NCI-H2171 (cell line): ENCODE measurements at places on chromosomes 11 and 22.

DNA sequence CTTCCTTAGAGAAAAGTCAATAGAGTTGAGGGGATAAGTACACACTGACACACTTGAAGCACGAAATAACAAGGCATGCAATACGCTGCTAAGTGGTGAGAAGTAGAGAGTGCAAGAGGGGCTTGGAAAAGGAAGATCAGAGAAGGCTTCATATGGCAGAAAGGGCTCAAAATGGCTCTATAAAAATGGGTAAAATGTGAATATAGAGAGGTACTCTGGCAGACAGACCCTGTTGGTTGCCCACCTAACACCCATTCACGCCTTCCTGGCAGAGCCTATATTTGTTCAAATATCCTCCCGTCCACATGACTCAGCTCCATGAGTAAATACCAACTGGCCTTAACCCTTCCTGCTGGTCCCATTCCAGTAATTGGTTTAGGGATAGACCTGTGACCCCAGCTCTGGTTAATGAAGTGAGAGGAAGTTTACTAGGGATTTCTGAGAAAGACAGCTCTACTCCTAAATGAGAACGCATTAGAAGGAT, 38.9 kb upstream of the CCDC34 start:
- no peak for DNase-seq

DNA sequence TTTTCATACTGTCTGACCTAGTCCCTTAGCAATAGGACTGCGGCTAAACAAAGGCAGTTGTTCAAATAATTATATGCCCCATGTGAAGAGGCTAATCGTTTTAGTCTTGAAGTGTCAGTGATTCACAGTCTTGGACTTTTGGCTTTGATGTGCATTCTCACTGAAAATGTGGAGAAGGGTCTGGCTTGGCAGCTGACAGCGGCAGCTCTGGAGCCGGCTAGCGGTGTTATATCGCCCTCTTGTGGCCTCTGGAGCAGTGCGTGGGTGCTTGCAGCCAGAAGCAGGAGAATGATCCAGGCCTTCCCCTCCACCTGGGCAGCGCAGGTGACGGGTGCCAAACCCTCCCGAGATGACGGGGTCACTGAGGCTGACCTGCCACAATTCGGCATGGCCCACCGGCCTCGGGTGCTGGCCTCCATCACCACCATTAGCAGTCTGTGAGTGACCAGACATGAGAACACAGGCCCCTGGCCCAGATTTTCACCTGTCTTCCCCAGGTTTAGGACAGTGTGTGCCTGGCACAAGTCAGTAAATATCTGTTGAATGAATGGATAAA, 90.3 kb upstream of the PITPNB start:
- DNase-seq: peak; percentile 58

DNA sequence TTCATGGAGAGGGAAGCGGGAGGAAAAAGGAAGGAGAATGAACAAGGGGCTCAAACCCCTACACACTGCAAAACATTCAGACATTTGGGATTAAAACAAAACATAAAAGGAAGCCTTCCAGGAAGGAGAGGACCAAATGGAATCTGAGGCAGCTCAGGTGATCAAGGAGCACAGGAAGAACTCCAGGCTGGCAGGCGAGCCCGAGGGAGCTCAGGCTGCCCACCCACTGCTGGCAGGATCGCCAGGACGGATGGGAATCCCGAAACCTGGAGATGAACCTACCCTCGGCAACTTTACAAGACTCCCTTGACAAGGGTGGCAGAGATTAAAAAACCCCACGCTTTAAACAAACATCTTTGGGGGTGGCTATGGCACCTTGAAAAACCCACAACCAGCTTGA, 5.0 kb upstream of the PYGM start:
- no peak for DNase-seq

DNA sequence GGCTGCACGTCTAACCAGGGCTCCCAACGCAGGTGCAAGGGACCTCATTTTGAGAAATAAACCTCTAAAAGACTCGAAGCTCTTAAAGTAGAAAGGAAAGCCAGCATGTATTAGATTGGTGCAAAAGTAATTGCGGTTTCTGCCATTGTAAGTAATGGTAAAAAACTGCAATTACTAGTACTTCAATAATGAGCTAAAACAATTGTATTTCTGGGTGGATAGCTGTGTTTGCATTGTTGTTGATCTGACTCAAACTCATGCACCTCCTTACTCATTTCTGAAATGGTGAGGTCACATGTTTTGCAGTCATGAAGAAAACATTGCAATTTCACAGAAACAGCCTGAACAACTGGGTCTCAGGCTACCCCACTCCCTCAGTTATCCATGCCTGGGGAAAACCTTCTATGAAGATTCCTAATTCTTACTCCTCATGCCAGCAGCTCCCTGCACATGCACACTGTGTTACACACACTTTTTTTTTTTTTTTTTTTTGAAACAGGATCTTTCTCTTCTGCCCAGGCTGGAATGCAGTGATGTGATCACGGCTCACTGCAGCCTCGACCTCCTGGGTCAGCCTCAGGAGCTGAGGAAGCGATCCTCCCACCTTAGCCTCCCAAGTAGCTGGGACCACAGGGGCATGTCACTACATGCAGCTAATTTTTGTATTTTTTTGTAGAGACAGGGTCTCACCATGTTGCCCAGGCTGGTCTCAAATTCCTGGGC, 24.6 kb downstream of the VWCE start:
- DNase-seq: no peak

DNA sequence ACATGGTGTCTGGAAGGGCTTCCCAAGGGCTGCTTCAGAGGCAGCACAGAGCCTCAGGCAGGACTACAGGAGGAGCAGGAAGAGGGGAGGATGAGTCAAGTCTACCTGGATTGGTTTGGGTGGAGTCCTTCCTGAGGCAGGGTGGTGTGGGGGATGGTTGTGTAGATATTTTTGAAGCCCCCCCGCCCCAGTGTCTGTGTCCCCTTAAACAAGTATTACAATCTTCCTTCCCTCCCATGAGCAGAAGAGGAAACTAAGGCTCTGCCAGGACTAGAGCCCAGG, 34.7 kb upstream of the FCHSD2 start:
- DNase-seq: no peak

DNA sequence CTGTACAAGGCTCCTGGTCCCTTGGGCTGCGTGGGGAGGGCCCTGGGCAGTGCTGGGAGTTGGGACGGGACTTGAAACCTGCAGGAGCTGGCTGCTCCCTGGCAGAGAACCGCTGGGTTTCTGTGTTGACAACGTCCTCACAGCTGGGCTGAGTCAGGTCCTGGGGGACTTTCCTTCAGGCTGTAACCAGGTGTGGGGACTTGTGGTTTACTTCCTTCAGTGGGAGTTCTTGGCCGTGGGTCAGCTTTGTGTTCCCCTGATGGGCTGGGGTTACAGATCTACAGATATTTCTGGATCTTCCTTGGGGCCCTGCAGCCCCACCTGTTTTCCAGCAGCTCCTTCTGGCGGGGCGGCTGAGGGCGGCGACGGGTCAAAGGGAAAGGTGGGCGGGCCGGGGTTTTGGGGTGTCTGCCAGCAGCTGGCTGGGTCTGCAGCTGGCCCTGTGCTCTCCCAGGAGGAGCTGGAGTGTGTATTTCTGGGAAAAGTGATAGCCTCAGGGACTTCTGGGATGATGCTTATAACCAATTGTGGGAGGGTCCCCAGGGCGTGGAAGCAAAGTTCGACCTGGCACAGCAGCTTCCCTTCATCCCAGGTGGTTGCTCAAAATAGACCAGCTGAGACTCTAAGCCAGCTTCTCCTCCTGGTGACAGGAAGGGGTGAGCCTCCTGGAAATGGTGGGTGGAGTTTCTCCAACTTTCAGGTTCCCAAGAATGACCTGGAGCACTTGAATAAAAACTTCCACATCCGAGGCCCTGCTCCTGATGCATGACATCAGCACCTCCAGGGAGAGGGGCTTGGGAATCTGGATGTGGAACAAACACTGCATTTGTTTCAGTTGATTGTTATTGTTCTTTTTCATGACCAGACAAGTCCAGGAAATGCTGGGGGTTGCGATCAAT, 19.1 kb downstream of the ST14 start:
- DNase-seq: no peak

GRCh38 chr11:92911478-92911877, 58.0 kb upstream of the MTNR1B start:
- no peak for DNase-seq

GRCh38 chr11:35721651-35722282, 59.2 kb downstream of the TRIM44 start:
- no peak for DNase-seq

DNA sequence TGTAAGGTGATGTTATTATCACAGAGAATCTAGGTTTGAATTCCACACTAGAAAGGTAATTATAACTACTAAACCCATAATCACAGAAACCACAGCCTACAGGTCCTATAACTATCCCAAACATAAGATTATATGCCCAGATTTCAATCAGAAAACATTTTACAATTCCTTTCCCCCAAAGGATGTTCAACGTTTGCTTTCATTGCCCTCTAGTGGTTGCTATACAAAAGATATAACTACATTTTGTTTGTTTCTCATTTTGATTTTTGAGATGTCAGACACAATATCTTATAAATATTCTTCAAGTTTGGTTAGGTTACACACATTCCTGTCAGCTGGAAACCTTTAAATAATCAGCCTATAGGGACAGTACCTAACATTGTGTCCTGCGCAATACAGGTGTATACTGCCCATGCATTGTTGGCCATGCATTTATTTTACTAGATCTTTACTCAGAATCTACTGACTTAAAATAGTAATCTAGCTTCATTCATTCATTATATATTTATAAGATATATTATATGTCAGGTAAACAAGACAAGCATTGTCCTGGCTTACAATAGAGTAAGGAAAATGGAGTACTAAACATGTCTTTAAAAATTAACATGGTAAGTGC, 530.5 kb upstream of the CCDC90B start:
- DNase-seq: no peak

- DNase-seq: no peak
Measured at GRCh38 chr11:16926883-16927626, 87.2 kb downstream of the PLEKHA7 start.

- no peak for DNase-seq
Measured at GRCh38 chr11:133693110-133693509, 152.2 kb downstream of the SPATA19 start.

DNA sequence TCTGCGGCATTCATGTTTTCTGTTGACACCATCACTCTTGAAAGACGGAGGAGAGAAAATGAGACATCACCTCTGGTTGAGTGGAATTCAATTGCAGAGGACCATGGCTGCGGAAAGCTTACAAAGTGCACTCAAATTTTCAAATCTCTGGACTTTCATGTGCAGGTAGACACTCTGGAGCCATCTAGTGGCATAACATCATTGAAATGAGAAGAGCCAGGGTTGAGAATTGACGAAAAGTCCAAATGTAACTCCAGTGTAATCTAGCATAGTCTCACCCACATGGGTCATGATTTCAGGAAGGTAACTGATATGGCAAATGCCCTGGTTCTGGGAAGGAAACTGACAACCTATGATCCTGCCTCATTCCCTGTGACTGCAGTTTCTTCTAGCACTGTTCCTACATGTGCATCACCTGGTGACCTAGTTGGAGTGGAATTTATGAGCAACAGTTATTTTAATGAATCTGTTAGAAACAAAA, 687.8 kb downstream of the KCNA4 start:
- peak; percentile 37 for DNase-seq

- peak; percentile 80 for DNase-seq
Measured at GRCh38 chr22:45878051-45878781, 98.7 kb downstream of the WNT7B start.

GRCh38 chr22:36419177-36419911, 31.6 kb upstream of the MYH9 start:
- no peak for DNase-seq

- no peak for DNase-seq
Measured at GRCh38 chr22:36936362-36937116, 23.1 kb downstream of the CSF2RB start.

GRCh38 chr11:20363500-20364340, at the start of gene HTATIP2:
HTATIP2 (plus strand) TSS chr11:20363714; CDS start chr11:20364238, 524 bp downstream.
- peak; percentile 26 for DNase-seq

GRCh38 chr11:108037636-108038035, 28.9 kb downstream of the CUL5 start:
- no peak for DNase-seq

DNA sequence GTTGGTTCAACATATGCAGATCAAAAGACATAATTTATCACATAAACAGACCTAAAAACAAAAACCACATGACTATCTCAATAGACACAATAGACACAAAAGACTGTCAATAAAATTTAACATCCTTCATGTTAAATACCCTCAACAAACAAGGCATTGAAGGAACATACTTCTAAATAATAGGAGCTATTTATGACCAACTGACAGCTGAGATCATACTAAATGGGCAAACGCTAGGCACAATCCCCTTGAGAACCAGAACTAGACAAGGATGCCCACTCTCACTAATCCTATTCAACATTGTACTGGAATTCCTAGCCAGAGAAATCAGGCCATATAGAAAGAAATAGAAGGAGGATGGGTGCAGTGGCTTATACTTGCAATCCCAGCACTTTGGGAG, 50.3 kb upstream of the GLYAT start:
- DNase-seq: no peak

GRCh38 chr11:100705447-100705846, 18.4 kb downstream of the ARHGAP42 start:
- DNase-seq: no peak

DNA sequence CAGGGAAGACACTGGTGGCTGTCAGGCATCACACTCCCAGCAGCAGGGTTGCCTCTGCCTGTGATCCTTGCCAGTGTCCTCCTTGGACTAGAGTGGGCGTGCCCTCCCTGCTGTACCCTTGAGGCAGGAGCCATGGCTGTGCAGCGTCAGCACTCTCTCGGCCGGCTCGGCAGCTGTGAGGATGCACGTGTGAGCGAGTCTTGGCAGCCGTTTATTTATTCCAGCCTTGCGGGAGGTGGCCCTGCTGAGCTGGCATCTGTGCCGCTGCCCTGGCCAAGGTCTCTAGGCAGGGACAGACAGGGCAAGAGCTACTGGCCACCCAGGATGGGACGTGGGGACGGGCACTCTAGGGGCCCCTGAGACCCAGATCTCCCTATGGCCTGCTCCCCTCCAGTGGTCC, 33.9 kb downstream of the TSPAN4 start:
- peak; percentile 43 for DNase-seq

- no peak for DNase-seq
Measured at GRCh38 chr11:134951305-134951700, 539.3 kb upstream of the B3GAT1 start.

DNA sequence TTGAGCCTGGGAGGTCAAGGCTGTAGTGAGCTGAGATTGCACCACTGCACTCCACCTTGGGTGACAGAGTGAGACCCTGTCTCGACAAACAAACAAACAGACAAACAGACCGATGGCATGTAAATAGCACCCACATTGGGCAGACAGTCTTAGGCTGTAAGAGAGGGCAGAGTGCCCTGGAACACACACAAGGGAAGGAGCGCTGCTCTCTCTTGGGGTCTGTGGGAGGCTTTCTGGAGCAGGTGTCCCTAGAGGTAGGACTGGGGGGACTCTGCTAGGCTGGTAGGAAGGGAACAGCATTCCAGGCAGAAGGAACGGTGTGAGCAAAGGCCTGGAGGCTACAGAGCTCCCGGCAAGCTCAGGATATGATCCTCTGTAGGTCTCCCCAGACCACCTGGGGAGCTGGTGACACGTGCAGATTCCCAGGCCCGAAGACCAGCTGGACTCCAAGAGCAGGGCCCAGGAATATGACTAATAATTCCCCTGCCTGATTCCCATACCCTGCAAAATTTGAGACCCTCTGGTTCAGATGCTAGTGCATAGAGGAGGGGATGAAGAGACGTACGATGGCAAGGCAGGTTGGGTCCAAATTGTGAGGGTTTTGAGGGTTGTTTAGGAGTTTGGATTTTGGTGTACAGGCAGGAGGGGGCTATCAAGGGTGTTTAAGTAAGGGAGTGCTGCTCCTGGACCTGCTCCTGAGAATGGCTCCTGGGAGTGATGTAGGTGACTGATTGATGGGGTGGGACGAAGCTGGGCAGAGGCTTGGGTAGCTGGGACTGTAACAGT, 11.6 kb downstream of the SMIM38 start:
- no peak for DNase-seq

GRCh38 chr22:35638001-35638400, 10.2 kb upstream of the APOL6 start:
- DNase-seq: no peak
